T-helper 17 cell (primary cell): ENCODE measurements at places on chromosomes 4 and X. TPM values are rescaled to one million over a fixed set of nuclear protein-coding genes. Genes with fewer than 3 reads are reported as not detected.

Gene SASH3
- total RNA-seq = 114 TPM

- peaks cover 3% of the 10 kb centered on the region for H3K36me3 ChIP-seq
- no peak for DNase-seq
- no peak overlapping the region for H3K27ac ChIP-seq
- H3K27me3 ChIP-seq = no peaks in the 10 kb centered on the region
These were observed 5.7 kb downstream of the ACOT9 start for GRCh38 chrX:23737413-23737812.

DNA sequence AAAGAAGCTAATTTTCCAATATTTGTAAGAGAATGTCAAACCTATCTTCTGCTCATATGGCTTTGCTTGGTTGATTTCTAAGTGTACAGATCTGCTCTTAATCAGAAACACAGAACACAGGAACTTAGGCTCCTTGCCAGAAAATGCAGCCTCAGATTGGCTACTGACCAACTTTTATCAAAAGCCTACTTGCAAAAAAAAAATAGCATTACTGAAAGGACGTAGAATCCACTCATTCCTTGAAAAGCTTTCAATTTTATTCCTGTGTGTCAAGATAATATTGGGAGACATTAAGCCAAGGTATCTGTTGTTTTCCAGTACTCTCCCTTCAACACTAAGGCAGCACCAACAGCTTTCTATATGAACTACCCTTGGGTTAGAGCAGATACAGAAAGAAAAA lies 127.6 kb upstream of the INTU start:
- H3K4me1 ChIP-seq = no peaks in the 10 kb centered on the region
- no peak overlapping the region for H3K4me3 ChIP-seq
- DNase-seq = no peak

GRCh38 chrX:17242470-17242869 lies 132.5 kb upstream of the NHS start:
- H3K36me3 ChIP-seq = no peaks in the 10 kb centered on the region
- H3K27me3 ChIP-seq = peaks cover 6% of the 10 kb centered on the region
- H3K27ac ChIP-seq = no peak overlapping the region
- peaks cover 2% of the 10 kb centered on the region for H3K4me1 ChIP-seq
- no peak for DNase-seq

DNA sequence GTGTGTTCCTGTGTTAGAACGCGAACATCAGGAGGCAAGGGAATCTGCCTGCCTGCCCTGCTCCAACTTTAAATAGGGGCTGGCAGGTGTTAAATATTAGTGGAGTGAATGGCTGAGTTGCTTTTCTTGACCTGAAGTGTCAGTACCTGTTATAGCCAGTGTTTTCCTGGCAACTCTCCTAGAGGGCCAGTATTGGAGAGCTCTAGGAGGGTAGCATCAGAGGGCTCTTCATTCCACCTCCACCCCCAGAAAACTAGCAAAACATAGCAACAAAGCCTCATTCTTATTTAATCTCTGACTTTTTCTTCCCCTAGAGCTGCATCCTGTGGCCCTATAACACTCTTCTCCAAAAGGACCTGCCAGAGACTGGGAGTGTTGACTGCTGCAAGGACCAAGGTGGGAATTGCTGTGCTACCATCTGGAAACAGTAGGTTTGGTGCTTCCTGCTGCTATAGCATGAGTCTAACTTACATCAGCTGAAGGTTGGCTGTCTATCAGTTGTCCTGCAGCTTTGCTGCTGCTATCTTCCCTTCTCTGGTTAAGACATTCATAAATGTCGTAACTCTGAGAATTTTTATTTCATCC lies 33.5 kb downstream of the SGMS2 start:
- no peak overlapping the region for H3K4me3 ChIP-seq
- H3K4me1 ChIP-seq = peaks cover 7% of the 10 kb centered on the region
- no peak for DNase-seq

Gene FGF13
- total RNA-seq = not detected

DNA sequence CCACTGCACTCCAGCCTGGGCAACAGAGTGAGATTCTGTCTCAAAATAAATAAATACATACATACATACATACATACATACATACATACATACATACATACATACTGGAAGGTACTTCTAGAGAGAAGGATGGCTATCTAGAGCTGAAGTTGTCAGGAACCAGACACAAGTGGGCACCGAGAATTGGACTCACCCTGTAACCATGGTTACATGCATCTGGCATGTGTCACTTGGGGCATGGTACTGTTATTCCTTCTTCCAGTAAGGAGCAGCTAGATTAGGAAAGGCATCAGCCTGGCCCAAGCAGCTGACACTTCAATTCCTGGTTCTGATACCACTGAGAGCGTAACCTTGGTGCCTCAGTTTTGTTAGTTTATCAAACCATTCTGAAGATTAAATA lies 127.1 kb downstream of the SH3KBP1 start:
- H3K36me3 ChIP-seq = no peaks in the 10 kb centered on the region
- H3K4me1 ChIP-seq = peaks cover 40% of the 10 kb centered on the region
- H3K4me3 ChIP-seq = peak overlapping the region; percentile 78
- no peaks in the 10 kb centered on the region for H3K27me3 ChIP-seq
- peak overlapping the region; percentile 87 for H3K27ac ChIP-seq

DNA sequence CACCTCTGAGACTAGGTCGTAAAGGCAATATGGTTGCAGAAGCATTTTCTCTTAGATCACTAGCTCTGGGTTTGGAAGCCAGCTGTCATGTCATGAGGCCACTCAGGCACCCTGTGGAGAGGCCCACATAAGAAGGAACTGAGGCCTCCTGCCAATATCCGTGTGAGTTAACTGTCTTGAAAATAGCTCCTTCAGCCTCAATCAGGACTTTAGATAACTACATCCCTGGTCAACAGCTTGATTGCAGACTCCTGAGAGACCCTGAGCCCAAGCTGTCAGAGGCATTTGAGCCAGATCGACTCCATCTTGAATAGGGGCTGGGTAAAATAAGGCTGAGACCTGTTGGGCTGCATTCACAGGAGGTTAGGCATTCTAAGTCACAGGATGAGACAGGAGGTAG lies 15.1 kb upstream of the REPS2 start:
- no peaks in the 10 kb centered on the region for H3K36me3 ChIP-seq
- H3K4me3 ChIP-seq = no peak overlapping the region
- H3K27ac ChIP-seq = no peak overlapping the region
- DNase-seq = no peak
- H3K27me3 ChIP-seq = peaks cover 5% of the 10 kb centered on the region

DNA sequence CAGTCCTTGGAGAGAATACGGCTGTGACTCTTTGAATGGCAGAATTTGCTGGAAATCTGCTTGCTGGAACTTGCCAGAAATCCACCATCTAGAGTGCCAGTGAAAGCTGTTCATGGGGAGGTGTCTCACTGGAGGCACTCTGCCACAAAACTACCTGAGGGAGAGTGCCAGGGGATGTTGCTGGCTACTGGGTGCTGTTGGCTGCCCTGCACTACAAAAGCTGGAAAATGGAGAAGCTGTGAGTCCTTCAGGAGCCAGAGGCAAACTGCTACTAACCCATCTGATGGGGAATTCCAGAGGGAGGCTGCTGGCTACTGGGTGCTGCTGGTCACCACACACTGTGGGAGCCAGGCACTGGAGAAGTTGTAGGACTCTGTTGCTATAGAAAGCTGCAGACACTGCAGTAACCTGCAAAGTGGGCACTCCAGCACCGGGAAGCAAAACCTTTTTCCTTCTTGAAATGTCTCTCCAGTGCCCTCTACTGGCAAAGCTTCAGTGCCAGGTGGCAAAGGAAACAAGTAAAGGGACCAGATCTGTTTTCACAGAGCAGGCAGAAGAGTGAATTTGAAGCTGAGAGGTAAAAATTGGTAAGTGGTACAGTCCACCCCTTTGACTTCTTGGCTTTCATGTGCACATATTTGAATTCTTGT lies 47.8 kb upstream of the HSD17B10 start:
- no peak overlapping the region for H3K4me3 ChIP-seq
- DNase-seq = no peak
- H3K4me1 ChIP-seq = no peaks in the 10 kb centered on the region

DNA sequence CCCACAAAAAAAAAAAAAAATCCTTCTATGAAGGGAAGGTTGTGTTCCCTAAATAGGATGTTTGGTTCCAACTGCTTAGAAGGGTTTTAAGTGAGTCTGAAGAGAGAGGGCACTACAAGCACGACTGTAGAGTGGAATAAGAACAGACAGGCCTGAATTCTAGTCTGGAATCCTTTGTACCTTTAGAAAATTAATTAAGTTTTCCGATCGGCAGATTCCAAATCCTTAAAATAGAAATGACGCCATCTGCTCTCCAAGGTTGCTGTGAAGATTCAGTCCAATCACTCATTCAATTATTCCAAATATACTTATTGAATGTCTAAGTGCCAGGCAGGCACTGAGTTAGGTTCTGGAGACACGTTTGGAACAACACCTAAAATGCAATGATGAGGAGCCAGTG lies 3.8 kb downstream of the HS3ST1 start:
- H3K4me3 ChIP-seq = no peak overlapping the region
- H3K27me3 ChIP-seq = peaks cover 30% of the 10 kb centered on the region
- no peak overlapping the region for H3K27ac ChIP-seq
- peaks cover 11% of the 10 kb centered on the region for H3K4me1 ChIP-seq
- H3K36me3 ChIP-seq = peaks cover 2% of the 10 kb centered on the region

Gene UGT2A1
- not detected for total RNA-seq

Gene ZNF630
- total RNA-seq = 1.3 TPM

Gene STARD8
- 3.3 TPM for total RNA-seq

Gene FHDC1
- total RNA-seq = 0.10 TPM

Gene MTCP1
- 18.0 TPM for total RNA-seq

Gene HSFX1
- total RNA-seq = 0.22 TPM

DNA sequence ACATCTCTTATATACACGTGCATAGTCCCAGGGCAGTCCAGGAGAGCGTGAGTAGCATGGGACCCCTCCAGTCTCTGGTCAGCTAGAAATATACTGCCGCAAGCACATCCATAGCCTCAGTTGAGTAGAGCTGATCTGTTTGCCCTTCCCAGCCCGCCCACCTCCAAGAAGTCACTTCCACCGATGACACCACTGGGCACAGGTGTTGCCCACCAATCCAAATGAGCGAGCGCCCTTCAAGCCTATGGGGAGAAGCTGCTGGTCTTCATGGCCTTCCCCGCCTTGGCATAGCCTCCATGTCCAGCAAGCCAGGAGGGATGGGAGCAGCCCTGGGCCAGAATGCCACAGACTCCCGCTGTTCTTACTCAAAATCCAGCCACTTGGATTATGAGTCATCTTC lies 10.2 kb downstream of the DUSP9 start:
- DNase-seq = no peak
- H3K27ac ChIP-seq = no peak overlapping the region
- no peaks in the 10 kb centered on the region for H3K36me3 ChIP-seq
- peaks cover 14% of the 10 kb centered on the region for H3K27me3 ChIP-seq

- H3K4me3 ChIP-seq = no peak overlapping the region
- H3K27ac ChIP-seq = no peak overlapping the region
- no peaks in the 10 kb centered on the region for H3K27me3 ChIP-seq
- no peaks in the 10 kb centered on the region for H3K4me1 ChIP-seq
These were observed 1049.2 kb upstream of the INTU start for GRCh38 chr4:126583509-126583908.

GRCh38 chr4:30720021-30720660 lies at the start of gene PCDH7:
Gene PCDH7, plus strand, starts transcription at chr4:30720369. Its CDS starts 1,054 bp downstream, at chr4:30721423.
- H3K27me3 ChIP-seq = peaks cover 63% of the 10 kb centered on the region
- no peak within 1 kb of the TSS for H3K27ac ChIP-seq
- no peak for DNase-seq
- peak within 1 kb of the TSS; percentile 79 for H3K4me3 ChIP-seq
- H3K4me1 ChIP-seq = peaks cover 14% of the 10 kb centered on the region

Gene HSFX4
- total RNA-seq = not detected

- no peak for DNase-seq
- no peaks in the 10 kb centered on the region for H3K36me3 ChIP-seq
- H3K27me3 ChIP-seq = peaks cover 12% of the 10 kb centered on the region
- H3K27ac ChIP-seq = no peak overlapping the region
These were observed 34.7 kb downstream of the FRMPD3 start for GRCh38 chrX:107484002-107484726.

GRCh38 chr4:94590493-94590892 lies 138.8 kb downstream of the PDLIM5 start:
- H3K27me3 ChIP-seq = no peaks in the 10 kb centered on the region
- no peak overlapping the region for H3K27ac ChIP-seq
- no peak for DNase-seq
- no peak overlapping the region for H3K4me3 ChIP-seq
- peaks cover 3% of the 10 kb centered on the region for H3K4me1 ChIP-seq
- H3K36me3 ChIP-seq = peaks cover 4% of the 10 kb centered on the region

DNA sequence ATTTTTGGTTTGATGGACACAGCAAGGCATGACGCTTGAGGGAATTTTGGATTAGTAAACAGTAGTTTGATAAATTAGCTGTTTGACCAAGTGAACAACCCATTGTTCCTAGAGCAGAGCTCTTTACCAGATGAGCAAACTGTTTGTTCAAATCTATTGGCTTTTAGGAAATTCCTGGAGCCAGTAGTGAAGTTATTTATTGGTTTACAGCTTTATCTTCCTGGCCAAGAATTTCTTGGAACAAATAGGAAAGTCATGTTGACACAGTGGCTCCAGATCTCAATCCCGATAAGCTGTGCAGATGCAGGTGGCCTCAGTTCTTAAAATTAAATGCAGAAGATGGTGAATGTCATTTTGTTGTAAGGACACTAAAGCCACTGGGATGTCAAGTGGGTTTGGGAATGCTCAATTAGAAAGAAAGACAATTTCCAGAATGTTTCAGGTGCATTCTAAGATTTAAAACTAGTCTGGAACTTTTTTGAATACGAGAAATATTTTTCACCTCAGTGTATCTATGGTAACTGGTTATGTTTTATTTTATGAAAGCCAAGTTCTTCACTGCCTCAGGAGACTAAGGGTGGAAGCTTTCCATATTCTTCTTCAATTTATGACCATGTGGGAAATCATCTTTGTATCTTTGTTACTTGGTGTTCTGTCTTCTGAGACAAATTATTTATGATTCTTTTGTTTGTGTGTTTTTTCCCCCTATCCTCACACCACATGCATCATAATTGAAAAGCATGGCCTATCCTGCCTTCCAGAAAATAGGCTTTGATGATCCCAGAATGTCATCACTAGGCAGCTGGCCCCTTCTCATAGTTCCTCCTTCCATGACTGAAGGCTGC lies 554.5 kb downstream of the STIM2 start:
- H3K27me3 ChIP-seq = no peaks in the 10 kb centered on the region
- no peak for DNase-seq
- H3K36me3 ChIP-seq = no peaks in the 10 kb centered on the region
- H3K4me1 ChIP-seq = no peaks in the 10 kb centered on the region

DNA sequence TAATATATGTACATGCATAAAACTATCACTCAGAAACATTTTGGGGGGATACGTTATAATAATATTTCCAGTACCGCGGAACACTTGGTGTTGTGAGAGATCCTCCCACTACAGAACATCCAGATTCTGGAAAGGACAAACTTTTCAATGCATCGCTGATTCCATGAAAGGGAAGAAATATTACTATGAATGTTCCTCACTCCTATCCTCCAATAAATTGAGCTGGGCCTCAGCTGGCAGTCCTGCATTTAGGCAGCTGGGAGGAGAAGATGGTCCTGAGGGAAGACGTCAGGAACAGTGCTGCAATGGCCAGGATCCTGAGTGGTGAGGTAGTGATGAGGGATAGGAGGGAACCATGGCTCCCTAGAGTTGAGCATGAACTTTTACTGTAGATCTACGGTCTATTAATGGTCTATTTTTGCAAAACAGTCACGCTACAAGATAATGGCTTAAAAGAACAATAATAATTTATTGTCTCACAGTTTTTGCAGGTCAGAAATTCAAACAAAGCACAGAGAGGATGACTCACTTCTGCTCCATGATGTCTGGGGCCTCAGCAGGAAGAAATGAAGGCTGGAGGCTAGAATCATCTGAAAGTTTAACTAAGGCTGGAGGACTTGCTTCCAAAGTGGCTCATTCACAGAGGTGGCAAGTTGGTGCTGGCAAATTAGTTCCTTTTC lies 538.1 kb downstream of the STIM2 start:
- H3K27ac ChIP-seq = no peak overlapping the region
- no peaks in the 10 kb centered on the region for H3K4me1 ChIP-seq
- no peaks in the 10 kb centered on the region for H3K27me3 ChIP-seq
- no peaks in the 10 kb centered on the region for H3K36me3 ChIP-seq
